ENCODE measurements at places on chromosomes 11 and 22.

GRCh38 chr11:74634537-74634936, 42.2 kb downstream of the POLD3 start:
- no peak for DNase-seq

- DNase-seq = no peak
These were observed 92.0 kb upstream of the DDI1 start for GRCh38 chr11:103944251-103944940.

DNA sequence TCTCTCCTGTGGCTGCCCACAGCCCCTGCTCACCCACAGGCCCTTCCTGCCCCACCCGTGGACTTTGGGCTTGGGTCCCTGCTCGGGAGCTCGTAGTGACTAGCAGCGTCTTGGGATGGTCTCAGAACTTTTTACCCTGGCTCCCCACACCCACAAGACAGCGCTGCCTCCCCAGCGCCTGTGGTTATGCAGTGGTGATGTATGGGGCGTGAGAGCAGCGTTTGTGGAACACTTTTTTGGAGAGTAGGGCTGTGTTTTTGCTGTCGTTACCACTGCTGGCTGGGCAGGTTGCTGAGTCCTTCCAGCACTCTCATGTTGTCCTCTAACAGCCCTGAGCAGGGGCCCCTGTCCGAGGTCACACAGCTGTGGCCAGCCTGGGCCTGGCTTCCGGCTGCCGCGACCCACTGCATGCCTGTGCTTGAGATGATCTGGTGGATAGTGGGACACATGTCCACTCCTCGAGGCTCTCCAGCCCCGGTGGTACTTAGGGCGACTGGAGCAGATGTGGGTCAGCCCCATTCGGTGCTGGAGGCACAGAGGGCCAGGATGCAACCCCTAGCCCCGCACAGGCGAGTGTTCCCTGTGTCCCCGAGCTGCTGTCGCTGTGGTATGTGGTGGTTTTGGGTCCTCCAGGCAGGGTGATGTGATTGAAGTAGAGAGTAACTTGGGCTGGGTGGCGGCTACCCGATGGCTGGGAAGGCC, 7.1 kb upstream of the GRAMD4 start:
- DNase-seq = peak; percentile 30

GRCh38 chr11:35682230-35683173, 19.9 kb downstream of the TRIM44 start:
- no peak for DNase-seq

- DNase-seq = no peak
These were observed 16.8 kb downstream of the RELT start for GRCh38 chr11:73393011-73393380.

GRCh38 chr22:27075891-27076290, 418.5 kb downstream of the MIAT start:
- no peak for DNase-seq

DNA sequence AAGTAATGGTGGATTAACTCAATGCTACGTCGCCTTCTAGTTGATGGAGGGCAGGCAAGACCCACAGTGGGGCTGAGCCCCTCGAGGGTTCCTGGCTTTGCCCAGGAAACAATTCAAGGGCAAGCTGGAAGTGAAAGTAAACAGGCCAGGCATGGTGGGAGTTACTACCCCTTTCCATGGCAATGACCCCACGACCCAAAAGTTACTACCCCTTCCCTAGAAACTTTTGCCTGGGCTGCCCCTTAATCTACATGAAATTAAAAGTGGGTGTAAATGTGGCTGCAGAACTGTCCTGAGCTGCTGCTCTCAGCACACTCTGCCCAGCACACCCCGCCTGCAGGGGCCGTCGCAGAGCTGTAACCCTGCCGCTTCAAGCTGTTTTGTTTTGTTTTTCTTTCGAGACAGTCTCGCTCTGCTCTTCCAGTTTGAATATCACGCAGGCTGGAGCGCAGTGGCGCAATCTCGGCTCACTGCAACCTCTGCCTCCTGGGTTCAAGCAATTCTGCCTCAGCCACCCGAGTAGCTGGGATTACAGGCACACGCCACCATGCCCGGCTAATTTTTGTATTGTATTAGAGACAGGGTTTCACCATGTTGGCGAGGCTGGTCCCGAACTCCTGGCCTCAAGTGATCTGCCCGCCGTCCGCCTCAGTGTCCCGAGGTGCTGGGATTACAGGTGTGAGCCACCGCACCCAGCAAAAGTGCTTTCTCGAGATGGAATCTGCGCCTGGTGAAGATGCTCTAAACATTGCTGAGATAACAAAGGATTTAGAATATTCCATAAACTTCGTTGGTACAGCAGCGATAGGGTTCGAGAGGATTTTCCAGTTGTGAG, 5.9 kb upstream of the RNH1 start:
- DNase-seq = no peak

GRCh38 chr11:83031127-83031526, 40.6 kb downstream of the RAB30 start:
- DNase-seq = no peak

DNA sequence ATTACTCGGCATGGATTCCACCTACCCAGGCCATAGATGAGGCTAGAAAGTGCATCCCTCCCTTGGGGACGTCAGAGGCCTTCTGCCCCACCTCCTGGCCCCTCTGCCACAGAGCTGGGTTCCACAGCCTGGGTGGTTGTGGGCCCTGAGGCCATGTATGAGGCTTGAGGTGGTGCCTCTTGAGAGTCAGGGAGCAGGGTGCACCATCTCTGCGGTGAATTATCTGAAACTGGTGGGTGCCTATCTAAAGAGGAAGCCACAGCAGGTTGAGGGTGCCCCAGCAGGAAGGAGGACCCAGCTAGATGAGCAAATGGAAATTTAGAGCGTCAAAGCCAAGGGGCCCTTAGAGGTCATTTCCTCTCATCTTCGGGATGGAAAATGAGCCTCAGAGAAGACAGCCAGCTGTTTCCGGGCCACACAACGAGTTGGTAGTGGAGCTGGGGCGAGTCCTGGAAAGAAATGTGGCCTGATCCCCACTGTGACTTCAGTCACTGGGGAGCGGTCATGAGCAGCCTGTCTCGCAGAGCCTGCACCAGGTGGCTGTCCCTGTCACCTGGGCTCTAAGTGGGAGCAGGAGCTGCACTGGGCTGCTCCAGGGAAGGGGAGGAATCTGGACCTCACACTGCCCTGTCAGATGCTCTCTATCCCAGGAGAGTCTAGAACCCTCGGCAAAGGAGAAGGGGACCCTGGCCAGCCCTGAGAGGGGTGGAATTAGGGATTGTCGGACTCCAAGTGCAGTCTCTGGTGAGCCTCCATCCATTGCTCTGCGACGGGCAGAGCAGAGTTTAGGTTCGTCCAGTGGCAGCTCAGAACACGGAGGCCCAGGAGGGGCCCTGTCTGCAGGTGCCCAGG, 7.3 kb downstream of the ADORA2A start:
- peak; percentile 71 for DNase-seq

DNA sequence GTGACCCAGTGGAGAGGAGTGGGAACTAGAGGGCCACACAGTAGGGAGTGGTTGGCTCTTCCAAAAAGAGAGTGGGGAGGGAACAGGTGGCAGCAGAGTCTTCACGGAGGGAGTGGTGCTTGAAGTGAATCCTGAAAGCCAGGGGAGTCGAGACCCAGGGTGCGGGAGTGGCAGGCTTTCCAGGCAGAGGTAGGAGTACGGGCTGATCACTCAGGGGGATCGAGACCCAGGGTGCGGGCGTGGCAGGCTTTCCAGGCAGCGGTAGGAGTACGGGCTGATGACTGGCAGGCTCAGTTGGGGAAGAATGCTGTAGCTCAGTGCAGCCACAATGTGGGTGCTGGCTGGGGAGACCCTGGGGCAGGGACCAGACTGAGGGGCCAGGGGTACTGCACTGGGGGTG, 148.2 kb downstream of the TBC1D22A start:
- DNase-seq = no peak

- DNase-seq = no peak
These were observed 144.0 kb downstream of the FBXO7 start for GRCh38 chr22:32618441-32619140.

GRCh38 chr11:1643146-1643690, 13.6 kb downstream of the KRTAP5-5 start:
- no peak for DNase-seq

- DNase-seq = no peak
These were observed 9.3 kb upstream of the CD3E start for GRCh38 chr11:118295199-118295598.

GRCh38 chr22:49164773-49165320, 662.8 kb downstream of the BRD1 start:
- no peak for DNase-seq

DNA sequence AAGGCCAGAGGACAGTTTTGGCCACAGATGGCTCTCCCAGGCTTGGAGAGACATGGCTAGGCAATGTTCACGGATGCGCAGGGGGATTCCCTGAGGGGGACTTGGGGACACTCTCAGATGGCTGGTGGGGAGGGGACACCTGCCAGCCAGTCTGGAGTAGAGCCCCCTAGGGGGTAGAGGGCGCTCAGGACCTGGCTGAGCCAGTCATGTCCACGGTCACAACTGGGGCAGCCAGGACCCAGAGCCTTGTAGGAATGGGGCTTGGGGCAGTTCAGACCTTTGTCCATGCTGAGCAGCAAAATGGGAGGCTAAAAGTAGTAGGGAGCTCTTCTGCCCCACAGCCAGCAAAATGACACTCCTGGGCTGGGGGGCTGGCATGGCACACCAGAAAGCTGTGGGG, 1.7 kb downstream of the CSDC2 start:
- no peak for DNase-seq

GRCh38 chr22:17705951-17706900, 67.7 kb downstream of the BCL2L13 start:
- peak; percentile 18 for DNase-seq

- no peak for DNase-seq
These were observed 4.1 kb downstream of the ST3GAL4 start for GRCh38 chr11:126359431-126360048.

GRCh38 chr22:47328550-47329243, 566.2 kb downstream of the TBC1D22A start:
- DNase-seq = no peak

Data from stimulated activated CD8-positive, alpha-beta memory T cell treated with anti-CD3 and anti-CD28 coated beads, Interleukin-15, amount 100 ng/mL, for 48 hours (primary cell).